Central memory CD4-positive, alpha-beta T cell (primary cell): ENCODE measurements at places on chromosomes 16 and 17.
A peak's percentile ranks its signal among the peaks of the same experiment; 100 is the strongest.

DNA sequence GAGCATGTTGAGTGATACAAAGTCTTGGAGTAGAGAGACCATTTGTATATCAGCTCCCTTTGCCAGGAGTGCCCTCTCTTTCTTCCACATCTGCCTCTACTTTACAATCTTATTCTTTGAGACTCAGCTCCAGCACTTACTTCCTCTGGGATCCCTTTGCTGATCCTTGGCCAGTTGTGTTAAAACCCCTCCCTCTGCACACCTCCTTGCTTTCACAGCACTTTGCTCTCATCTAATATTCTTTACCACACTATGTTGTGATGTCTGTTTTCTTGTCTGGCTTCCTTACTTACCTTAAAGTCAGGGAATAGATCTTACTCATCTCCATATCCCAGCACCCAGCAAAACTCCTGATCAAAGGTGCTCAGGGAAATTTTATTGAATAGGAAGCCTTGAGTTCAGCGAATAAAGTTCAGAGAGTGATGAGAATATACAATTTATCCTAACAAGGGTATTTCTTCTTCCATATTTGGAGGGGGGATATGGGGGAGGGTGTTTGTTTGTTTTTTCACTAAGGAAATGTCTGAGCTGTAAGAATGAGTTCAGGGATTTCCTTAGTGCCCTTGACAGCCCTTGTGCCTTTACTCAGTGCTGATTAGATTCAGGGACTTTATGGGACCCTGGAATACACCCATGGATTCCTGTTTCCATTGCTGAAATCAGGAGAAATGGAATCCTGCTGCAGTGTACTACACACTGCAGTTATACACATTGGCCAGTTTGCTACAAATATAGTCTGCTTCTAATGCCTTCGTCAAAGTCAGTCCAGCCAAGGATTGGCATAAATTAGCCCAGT lies 32.0 kb downstream of the MRTFB start:
- no peak for DNase-seq

GRCh38 chr17:78580277-78580804 lies 3.1 kb upstream of the DNAH17 start:
- DNase-seq: no peak

DNA sequence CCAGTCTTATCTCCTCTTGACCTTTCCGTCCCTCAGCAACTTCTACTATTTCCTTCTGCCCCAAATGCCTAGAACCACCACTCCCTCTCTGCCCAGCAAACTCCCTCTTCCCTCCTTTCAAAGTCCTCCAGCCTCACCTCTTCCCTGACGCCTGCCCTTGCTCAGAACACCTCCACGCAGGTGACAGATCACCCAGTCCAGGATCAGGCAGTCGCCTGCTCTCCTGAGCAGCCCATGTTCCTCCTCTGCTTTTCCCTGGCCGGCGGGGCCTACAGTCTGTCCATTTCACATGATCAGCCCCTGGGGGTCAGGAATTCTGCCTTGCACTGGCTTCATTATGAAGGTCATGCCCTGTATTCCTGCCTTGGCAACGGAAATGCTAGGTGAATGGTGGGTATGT lies 422 bp downstream of the CD300LF start:
- no peak for DNase-seq

- no peak for DNase-seq
Observed at GRCh38 chr16:10978871-10979446, 34.6 kb downstream of the CLEC16A start.

DNA sequence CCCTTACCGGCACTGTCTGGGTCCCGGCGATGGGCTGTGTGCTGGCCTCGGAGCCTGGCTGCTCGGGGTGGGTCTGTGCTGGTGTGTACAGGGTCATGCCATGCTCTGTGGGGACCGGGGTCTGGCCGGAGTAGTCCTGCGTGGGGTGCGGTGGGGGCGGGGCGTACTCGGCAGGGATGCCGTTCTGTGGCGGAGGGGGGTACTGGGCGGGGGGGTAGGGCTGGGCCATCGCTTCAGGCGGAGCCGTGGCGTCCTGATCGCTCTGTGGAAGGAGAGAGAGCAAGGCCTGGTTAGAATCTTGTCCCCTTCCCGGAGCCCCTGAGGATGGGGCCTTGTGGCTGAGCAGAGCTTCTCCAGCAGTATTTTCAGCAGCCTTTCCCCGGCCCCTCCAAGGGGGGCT lies 40.9 kb downstream of the ENGASE start:
- no peak for DNase-seq

DNA sequence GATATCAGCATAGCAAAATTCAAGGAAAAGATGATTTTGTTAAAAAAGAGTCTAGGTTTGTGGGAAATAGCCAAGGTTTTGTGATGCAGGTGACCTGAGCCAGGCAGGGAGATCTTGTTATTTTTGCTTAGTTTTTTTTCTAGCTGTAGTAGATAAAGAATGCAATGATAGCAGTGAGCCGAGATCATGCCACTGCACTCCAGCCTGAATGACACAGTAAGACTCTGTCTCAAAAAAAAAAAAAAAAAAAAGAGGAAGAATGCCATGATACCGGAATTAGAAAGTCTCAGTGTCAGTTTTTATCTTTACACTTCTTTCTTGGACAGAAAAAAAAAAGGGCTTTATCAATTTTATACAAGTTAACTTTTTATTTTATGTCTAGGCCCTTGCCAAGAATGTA lies 27.5 kb downstream of the TMEM238L start:
- DNase-seq: no peak

GRCh38 chr17:69757688-69758430 lies 317.2 kb upstream of the KCNJ16 start:
- DNase-seq: no peak

DNA sequence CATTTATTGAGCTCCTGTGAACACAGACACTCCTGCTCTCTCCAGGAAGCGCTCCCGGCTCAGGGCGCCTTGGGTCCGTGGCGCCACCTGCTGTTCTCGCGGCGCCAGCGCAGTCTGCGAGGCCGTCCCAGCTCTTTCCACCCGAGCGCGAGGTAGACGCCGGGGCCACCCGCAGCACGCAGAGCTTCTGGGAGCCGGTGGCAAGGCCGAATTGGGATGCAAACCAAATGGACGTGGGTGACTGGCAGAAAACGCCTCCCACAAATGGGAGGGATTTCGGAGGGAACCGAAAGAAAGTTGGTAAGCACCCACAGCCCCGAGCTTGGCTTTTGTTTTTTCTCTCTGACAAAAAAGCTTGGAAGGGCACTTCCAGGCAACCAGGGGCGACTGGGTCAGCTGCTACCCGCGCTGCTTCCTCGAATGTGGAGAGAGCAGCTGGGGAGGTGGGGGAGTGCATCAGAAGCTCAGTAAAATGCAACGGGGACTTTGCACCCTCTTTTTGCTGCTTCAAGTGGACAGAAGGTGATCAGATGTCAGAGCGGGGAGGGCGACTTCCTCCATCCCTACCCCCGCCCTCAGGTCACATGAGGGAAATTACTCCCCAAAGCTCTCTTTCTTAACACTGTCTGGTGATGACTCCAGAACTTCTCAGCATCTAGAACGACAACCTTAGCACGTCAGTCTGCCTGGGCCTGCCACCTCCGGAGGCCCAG lies 13.5 kb upstream of the N4BP1 start:
- DNase-seq: peak; percentile 75

DNA sequence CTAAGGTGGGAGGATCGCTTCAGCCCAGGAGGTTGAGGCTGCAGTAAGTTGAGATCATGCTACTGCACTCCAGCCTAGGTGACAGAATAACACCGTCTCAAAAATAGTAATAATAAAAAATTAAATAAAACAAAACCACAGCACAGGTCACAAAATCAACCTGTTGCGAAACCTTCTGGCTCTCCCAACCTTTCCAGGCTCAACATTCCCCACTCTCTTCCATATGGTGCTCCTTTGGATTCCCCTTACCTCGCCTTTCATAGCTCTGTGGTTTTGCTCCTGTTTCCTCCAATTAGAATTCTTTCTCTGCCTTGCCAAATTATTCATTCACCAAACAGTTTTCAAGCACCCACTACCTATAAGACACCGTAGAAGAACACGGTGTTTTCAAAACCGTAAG lies 4.7 kb downstream of the ZDHHC7 start:
- DNase-seq: no peak

DNA sequence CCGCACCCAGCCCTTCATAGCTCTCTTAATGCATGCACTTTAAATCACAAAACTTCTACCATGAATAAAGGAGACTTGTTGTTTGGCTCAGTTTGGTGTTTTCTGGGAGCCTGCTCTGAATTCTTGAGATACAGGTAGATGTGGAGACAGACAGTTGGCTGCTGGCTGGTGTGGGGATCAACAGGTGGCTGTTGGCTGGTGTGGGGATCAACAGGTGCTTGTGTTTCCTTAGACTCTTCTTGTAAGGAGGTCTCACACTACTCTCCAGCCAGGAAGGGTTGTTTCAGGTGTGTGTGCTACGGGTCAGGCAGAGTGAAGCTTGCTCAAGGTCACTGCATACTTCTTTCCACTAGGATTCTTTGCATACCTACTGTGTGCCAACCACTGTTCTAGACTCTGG lies 265.9 kb downstream of the HS3ST4 start:
- DNase-seq: no peak

DNA sequence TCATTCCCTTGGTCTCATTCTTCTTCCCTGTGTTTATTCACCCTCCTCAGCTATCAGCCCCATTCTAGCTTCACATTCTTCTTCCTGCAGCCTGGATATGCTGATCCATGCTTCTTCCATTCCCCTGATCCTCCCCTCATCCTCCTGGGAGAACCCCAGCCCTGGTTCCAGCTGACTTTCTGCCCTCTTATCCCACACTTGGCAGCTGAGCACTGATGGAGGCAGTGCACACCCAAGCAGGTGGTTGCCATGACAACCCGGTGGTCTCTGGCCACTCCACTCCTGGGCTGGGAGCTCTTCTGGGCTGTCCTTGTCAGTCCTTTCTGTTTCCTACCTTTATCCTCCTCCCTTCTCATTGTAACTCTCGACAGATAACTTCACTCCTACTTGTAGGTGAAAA lies 16.7 kb upstream of the TUBG2 start:
- DNase-seq: no peak

GRCh38 chr17:19928299-19928698 lies 49.3 kb downstream of the AKAP10 start:
- DNase-seq: no peak

GRCh38 chr17:8947201-8947600 lies 18.3 kb downstream of the PIK3R5 start:
- DNase-seq: no peak

DNA sequence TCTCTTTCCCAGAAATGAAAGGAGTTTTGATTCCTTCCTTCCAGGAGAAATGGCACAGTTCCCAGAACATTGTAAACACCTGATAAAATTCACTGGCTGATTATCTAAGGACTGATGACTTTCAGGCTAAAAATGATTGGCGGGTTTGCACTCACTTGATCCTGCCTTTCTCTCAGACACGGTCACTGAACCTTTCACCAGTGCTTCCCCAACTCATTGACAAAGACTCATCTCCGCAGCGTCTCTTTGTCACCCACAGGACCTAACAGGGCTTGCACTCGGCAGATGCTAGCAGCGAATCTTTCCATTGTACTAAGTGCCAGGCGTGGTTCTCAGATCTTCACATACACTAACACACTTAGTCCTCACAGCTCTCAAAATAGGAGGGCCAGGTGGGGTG lies 7.3 kb upstream of the DHRS7C start:
- DNase-seq: no peak
